ENCODE measurements at places on chromosomes 2 and 18. TPM values are rescaled to one million over a fixed set of nuclear protein-coding genes. Genes with fewer than 3 reads are reported as not detected.
A peak's percentile ranks its signal among the peaks of the same experiment; 100 is the strongest.

Gene COX5B
- total RNA-seq, result 238 TPM

DNA sequence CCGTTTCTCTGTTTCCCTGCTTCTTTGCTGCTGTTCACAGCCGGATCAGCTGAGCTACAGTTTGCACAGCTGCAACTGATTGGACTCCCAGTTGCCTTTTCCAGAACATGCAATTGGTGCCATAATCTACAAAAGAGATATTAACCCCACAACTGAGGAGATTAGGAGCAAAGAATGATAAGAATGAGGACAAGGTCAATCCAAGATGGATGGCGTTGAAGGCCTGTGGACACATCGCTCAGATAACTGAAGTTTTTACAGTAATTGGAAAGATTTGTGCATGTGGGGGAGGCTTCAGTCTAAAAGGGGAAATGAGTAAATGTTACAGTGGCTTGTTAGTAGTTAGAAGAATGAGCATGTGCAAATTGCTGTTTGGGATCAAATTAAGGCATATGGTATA, 263.2 kb downstream of the TGIF1 start:
- DNase-seq, result no peak
- H3K4me1 ChIP-seq, result peaks cover 9% of the 10 kb centered on the region
- peaks cover 24% of the 10 kb centered on the region for H3K27me3 ChIP-seq
- H3K36me3 ChIP-seq, result no peaks in the 10 kb centered on the region
- H3K4me3 ChIP-seq, result no peak overlapping the region

DNA sequence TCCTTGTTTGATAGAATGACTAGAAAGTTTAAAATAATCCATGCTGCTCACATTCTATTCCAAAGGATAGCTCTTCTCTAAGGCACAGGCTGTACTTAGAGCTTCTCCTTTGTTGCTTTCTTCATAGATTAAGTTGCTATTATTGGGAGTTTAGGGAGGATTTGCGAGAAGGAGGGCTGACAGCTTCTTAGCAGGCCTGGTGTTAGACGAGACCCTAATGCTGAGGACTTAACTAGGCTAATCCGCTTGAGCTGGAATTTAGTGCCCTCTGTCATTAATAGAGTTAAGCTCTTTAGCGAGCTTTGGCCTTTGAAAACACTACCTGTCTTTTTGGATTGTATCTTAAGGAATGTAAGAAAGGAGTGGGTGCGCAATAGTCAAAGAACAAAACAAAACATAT, 81.3 kb downstream of the MOGAT1 start:
- DNase-seq, result no peak
- H3K4me1 ChIP-seq, result peaks cover 14% of the 10 kb centered on the region
- H3K27me3 ChIP-seq, result no peaks in the 10 kb centered on the region

DNA sequence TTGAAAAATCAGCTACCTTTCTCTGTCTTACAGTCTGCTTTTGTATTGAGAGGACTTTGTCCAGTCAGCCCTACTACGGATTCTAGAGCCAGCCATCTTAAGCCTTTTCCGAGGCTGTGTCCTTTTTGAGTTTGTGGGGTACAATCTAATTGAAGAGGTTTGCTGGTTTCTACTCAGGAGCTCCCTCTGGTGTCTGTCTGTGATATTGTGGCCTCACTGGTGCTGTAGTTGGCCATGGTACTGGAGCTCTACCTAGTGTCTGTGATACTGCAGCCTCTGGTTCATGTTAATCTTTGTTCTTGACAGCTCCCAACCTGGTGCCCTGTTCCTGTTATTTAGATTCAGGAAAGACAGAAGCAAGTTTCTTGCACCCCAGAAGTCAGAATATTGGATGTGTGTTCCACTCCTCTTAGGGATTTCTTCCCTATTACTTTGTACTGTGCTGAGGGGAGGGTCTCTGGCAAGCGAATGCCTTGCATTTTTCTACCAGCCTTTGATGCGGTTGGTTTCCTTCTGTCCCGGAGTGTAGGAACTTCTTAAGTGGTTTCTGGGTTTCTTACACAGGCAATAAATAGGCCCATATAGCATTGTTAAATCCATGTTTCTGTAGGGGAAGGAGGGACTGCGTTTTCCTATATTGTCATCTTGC, 78.5 kb downstream of the ACSL3 start:
- peaks cover 18% of the 10 kb centered on the region for H3K4me1 ChIP-seq
- no peak overlapping the region for H3K4me3 ChIP-seq
- H3K36me3 ChIP-seq, result peaks cover 47% of the 10 kb centered on the region
- DNase-seq, result peak; percentile 80
- H3K27me3 ChIP-seq, result no peaks in the 10 kb centered on the region
